Motor neuron (in vitro differentiated cells): ENCODE measurements at places on chromosomes 2 and 18. TPM values are rescaled to one million over a fixed set of nuclear protein-coding genes. Genes with fewer than 3 reads are reported as not detected.

Gene EIF2AK2
- total RNA-seq, result 6.9 and 7.1 TPM in 2 replicates

- ATAC-seq, result no peak
These were observed 1.2 kb upstream of the AOX1 start for GRCh38 chr2:200584639-200585038.

Gene AGXT
- 0.26 and 0.38 TPM in 2 replicates for total RNA-seq

Gene SERPINB11
- 0.32 TPM in 1 of 2 replicates, not detected in the other for total RNA-seq

Gene CYP26B1
- total RNA-seq, result 2.5 and 2.9 TPM in 2 replicates

Gene ZNF396
- total RNA-seq, result 3.9 and 4.5 TPM in 2 replicates

- no peak for ATAC-seq
These were observed 100.9 kb downstream of the ATAD2B start for GRCh38 chr2:23826040-23826439.

DNA sequence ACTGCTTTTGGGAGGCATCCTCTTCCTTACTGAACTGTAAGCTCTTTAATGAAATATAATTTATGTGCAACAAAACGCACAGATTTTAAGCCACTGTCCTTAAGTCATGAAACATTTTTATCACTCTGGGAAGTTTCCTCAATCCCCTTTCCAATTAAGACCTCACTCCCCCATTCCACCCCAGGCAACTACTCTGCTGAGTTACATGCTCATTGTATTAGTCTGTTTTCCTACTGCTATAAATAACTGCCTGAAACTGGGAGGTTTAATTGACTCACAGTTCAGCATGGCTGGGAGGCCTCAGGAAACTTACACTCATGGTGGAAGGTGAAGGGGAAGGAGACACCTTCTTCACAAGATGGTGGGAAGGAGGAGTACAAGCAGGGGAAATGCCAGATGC is 46.5 kb upstream of the KCNE4 start:
- ATAC-seq, result no peak

DNA sequence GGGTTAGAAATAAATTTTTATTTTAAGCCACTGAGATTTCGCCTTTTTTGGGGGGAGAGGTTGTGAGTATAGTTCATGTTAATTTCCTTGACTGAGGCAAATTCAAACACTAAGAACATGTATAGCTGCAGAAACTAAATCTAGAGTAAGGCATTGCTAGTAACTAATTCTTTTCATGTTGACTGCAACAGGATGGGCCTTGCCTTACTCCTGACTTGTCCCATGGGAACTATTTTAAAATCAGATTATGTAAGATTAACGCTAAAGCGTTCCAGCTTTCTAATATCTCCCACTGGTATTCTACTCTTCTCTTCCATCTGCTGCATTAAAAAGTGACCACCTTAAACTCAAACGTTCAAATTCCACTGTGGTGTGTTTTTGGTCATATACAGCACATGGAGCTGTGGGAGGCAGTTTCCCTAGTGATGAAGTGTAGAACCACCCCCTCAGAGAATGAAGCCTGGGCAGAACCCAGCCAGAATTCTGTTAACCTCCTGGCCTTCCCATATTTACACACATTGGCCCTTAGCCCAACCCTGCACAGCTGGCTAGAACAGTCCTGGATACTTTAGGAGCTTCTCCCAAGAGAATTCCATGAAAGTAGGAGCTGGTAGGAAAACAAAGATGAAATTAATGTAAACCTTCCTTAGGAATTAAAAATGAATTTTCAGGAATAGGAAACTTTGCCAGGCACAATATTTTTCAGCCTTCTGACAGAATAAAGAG is 687.8 kb downstream of the SLC4A3 start:
- no peak for ATAC-seq

GRCh38 chr18:8601277-8602032 is 7.8 kb upstream of the RAB12 start:
- no peak for ATAC-seq

DNA sequence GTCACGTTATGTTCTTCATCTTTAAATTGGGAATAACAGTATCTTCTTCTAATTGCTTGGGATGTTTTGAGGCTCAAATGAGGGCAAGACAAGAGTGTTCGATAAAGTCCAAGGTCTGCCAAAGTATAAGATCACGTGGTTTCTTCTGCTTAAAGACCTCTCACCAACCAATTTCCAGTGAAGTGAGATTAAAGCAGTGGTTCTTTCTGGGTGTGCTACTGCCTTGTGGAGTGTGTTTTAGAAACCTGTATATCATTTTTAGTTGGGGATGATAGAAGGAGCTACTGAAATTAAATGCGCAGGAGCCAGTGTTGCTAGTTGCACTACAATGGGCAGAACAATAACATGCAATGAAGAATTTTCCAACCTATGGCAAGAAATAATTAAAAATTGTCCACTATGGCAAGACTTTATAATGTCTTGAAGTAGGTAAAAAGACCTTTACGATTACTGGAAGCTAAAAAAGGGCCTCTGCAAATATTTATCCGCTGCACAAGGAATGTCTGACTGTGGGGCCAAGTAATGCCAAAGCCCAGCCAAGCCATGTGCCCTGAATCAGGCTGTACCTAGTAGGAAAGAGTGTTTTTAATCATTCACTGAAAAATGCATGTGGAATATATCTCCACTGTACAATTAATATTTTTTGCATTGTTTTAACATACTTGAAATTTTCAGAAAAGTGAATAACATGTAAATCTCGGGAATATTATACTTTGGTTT is 244.5 kb upstream of the REG3G start:
- no peak for ATAC-seq

DNA sequence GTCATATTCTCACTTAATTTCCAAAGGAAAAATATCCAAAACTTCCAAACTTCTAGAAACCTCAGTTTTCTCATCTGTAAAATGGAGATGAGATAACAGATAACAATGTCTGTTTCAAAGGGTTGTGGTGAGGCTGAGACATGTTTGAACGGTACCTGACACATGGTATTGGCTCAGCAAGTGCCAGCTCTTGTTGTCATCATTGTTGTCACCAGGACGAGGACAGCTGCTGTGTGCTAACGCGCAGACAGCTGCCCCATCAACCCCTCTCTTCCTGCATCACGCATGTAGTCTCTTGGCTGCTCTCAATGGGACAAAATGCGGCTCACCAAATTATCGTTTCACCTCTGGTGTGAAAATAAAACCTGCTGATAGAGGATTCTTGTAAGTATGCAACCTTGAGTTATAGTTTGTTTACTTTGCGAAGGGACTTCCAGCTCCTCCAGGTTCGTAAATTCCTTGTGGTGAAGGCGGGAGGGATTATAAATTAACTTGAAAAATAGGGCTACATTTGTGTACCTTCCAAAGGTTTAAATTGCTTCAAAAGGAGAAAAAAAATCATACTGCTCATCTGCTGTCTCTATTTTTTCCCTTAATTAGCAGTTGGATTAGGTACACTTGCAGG is 605.4 kb downstream of the BCL11A start:
- ATAC-seq, result no peak

GRCh38 chr2:232432598-232433184 is 23.3 kb upstream of the ALPI start:
- ATAC-seq, result no peak

- ATAC-seq, result no peak
These were observed 37.1 kb downstream of the BCL11A start for GRCh38 chr2:60516383-60516811.

DNA sequence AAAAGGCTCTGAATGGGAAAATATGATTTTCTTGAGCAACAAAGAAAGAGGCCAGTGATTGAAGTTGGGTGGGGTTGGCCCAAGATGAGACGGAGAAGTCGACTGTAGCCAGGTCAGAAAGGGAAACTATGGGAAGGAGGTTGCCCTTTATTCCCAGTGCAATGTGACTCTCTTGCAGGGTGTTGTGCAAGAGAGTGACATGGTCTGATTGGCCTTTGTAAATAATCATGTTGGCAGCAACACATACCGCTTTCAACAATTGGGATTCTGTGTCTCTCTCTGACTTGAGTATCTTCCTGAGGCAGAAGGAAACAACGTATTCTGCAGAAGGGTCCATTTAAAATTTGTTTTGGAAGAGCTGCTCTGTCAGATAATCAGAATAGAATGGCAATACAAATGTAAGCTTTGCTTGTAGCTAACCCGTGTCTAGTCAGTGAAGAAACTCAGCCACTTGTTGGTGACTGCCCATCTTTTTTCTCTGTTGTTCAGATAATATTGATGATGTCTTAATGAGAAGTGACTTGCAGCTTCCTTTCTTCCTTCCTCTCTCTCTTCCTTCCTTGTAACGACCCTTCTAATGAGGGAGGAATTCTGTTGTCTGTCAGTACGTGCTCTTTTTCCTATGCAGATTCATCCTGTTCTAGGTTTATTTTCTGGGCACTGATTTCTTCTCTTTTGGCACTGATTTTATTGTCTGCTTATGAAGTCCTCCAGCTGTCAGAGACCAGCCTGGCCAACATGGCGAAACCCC is 311.0 kb upstream of the FAM98A start:
- ATAC-seq, result no peak

DNA sequence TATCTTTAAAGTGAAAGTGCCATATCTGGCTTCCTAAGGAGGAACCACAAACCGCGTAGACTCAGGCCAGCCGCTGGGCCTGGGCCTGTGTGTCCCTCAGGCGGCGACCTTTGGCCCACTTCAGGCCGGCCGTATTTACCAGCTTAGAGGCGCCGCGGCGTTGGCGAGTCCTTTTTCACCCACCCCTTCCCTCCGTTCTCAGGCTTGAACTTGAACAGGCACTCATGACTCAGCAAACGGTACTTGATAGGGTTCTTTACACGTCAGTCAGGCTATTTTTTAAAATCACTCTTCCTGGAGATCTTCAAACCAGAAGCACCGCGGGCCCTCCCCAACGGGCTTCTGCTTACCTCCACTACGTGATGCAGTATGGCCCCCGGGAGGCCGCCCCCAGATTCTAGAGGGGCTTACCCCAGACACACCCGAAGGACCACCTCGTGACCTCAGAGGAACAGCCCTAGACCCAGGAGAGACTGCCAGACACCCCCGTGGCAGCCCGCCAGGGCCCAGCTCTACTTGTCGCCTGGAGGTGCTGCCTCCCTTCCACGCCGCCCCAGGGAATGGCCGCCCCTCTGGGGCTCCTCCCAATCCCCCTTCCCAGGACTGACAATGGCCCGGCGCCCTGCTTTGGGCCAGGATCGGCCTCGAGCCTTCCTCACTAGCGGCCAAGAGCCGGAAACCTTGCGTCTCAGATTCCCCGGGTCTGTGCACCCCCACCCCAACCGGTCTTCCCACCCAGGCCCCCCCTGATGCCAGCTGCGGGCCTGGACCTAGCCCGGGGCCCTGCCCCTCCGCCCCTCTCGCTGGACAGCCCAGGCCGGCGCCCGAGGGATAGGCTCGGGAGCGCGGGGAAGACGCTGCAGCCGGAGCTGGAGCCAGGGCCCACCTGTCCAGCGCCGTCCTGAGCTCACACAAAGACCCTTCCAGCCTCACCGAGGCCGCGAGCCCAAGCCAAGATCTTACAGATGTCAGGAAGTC is 33.8 kb upstream of the IMPA2 start:
- ATAC-seq, result peak; percentile 81

Gene RUFY4
- total RNA-seq, result 0.31 and 1.6 TPM in 2 replicates

Gene DSG2
- total RNA-seq, result 6.2 and 7.6 TPM in 2 replicates

Gene CIB4
- total RNA-seq, result not detected in 2 replicates

GRCh38 chr2:202599105-202599504 is 35.7 kb upstream of the FAM117B start:
- ATAC-seq, result no peak

Gene SKOR2
- total RNA-seq, result 0.05 TPM in 1 of 2 replicates, not detected in the other

Gene DUSP28
- total RNA-seq, result 5.1 and 6.9 TPM in 2 replicates

Gene CDK15
- 0.11 and 0.81 TPM in 2 replicates for total RNA-seq

- ATAC-seq, result peak; percentile 78
These were observed 18.2 kb upstream of the GPR55 start for GRCh38 chr2:230942920-230943896.

DNA sequence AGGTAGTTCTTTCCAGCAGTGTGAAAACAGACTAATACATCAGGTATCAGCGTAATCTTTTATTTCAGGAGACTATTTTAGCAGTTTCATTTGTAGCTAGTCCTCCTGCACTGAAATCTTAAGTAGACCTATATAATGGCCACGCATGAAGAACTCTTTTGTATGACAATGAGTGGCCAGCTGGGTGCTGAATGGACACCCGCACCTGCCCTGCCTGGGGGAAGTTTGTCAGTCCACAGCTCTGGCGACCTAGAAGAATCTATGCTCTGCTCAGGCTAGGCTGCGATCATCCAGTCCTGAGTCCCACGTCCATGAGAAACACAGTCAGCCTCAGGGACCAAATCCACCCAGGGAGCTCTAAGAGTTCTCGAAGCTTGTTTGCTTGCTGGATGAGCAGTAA is 709.2 kb upstream of the ID2 start:
- ATAC-seq, result no peak

Gene IL18R1
- total RNA-seq, result 0.05 and 0.23 TPM in 2 replicates

Gene MCM6
- total RNA-seq, result 47.0 and 51.0 TPM in 2 replicates

Gene SP140
- 0.78 and 1.4 TPM in 2 replicates for total RNA-seq
